HuH-7.5 (cell line): ENCODE measurements at places on chromosomes 6 and 20.

DNA sequence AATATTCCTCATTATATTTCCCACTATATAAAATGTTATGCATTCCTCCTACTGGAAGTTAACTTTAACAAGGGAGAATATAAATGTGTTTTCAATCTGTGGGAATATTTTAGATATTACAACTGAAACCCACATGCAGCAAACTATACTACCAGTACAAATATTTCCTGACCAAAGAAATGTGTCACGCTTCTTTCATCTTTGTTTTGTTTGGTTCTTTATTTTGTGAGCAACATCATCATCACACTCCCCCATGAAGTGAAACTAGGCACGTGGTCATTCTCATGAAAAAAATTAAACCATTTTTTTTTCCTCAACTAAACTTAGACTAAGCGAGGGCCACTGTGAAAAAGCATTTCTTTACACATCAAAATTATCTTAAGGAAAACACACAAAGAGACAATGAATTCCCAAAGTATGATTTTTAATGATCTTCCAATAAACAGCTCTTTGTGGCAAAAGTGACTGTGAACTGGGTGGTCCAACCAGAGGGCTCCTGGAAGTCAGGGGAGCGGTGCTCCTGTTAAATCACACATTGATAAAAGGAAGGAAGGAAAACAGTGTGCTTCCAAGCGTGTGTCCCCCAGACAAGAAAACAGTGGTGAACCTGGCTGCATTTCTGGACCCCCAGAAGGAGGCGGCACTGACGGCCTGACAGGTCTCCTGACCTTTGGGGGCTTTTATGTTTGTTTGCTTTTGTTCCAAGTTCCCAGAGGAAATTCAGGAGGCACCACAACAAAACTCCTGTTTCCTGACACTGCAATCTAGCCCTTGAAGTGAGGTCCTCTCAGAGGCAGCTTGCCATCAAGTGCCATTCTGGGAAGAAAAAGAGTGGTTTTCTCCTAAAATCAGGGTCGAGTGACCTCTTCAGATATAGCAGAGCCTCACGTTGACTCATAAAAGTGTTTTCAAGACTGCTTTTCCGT lies 166.8 kb upstream of the FOXQ1 start:
- no peak for DNase-seq

DNA sequence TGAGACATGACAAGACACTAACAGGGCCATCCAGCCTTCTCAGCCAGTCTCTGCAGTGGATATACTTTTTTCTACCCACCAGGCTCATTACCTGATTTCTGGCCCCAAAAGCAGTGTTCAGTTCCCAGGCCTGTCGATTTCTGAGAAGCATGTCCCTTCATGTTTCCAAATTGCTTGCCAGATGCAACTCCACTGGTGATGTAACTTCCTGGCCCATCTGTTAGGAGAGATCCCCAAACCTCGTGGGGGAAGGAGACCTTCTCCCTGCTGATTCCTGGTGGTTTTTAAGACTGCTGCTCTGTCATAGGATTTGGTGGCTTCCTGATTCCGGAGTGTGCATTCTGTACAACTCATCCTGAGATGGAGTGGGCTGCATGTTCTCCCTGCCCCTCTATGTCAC lies 31.6 kb upstream of the MRPS10 start:
- no peak for DNase-seq

GRCh38 chr6:90103056-90103800 lies 193.4 kb downstream of the BACH2 start:
- DNase-seq, result no peak

DNA sequence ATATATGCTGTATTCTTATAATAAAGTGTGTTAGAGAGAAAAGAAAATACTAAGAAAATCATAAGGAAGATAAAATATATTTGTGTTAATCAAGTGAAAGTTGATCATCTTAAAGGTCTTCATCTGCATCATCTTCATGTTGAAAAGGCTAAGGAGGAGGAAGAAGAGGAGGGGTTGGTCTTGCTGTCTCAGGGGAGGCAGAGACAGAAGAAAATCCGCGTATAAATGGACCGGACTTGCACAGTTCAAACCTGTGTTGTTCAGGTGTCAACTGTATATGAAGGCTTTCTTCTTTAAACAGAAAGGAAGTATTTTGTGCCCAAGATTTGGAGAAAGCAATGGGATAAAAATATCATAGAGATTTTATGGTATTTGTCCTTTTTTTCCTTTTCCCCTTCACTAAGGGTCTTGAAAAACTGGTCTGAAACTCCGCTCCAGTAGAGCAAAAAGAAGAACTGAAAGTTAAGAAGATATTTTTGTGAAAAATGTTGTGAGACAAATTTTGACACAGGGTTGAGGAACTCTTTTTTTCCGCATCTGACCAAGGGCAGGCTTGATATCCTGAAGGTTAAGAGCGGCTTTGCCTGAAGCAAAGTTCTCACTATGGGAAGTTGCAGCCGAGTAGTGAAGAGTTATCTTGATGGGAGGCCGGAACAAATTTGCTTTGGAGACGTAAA lies 350.7 kb downstream of the LAMA2 start:
- DNase-seq, result no peak

DNA sequence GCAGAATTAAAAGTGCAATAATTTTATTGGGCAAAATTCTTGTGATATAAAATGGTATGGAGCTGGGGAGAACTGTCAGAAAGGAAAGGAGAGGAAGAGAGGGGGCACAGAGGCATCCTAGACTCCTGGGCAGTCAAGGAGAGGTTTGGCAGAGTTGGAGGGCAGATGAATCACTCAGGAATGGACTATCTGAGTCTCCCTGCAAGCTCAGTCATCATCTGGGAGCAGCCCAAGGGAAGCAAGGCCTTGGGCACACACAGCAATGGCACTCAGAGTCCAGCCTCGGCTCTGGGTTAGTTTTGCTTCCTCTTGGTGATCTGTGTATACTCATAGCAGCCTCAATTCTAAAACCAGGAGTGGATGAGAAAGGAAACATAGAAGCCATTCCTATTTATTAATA lies 67.2 kb downstream of the SLC22A1 start:
- no peak for DNase-seq

- no peak for DNase-seq
Observed at GRCh38 chr20:1875762-1876161, 19.4 kb upstream of the SIRPA start.

GRCh38 chr6:163748036-163748435 lies 333.5 kb downstream of the QKI start:
- no peak for DNase-seq

DNA sequence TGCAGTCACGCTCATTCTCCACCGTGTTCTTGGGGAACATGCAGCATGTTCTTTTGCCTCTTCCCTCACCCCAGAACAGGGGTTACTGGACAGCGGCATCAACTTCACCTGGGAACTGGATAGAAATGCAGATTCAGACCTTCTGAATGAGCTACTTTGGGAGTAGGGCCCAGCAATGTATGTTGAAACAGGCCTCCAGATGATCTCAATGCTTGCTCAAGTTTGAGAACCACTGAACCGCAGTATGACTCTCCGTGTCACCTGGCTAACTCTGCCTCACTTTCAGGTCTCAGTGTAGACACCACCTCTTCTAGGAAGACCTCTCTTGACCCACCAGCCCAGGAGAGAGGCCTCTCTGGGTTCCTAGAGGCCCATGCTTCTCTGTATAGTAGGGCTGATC lies 4.9 kb downstream of the TRIB3 start:
- no peak for DNase-seq

GRCh38 chr6:150081702-150082101 lies 12.8 kb upstream of the ULBP3 start:
- no peak for DNase-seq

- DNase-seq, result no peak
Observed at GRCh38 chr6:68777956-68778355, 142.9 kb downstream of the ADGRB3 start.

- no peak for DNase-seq
Observed at GRCh38 chr20:32858189-32858588, 534 bp upstream of the EFCAB8 start.

GRCh38 chr6:166952567-166953486 lies 3.5 kb downstream of the RNASET2 start:
- DNase-seq, result no peak

DNA sequence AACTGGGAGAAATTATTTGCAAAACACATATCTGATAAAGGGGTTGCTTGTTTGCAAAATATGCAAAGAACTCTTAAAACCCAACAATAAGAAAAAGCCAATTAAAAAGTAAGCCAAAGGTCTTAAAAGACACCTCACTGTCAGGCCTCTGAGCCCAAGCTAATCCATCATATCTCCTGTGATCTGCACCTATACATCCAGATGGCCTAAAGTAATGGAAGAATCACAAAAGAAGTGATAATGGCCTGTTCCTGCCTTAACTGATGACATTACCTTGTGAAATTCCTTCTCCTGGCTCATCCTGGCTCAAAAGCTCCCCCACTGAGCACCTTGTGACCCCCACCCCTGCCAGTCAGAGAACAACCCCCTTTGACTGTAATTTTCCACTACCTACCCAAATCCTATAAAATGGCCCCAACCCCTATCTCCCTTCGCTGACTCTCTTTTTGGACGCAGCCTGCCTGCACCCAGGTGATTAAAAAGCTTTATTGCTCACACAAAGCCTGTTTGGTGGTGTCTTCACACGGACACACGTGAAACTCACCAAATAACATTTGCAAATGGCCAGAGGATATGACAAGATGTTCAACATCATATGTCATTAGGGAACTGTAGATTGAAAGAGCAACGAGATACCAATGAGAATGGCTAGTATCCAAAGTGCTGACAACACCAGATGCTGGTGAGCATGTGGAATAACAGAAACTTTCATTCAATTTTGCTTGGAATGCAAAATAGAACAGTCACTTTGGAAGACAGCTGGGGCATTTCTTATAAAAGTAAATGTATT lies 565.0 kb upstream of the ADGRB3 start:
- DNase-seq, result no peak

DNA sequence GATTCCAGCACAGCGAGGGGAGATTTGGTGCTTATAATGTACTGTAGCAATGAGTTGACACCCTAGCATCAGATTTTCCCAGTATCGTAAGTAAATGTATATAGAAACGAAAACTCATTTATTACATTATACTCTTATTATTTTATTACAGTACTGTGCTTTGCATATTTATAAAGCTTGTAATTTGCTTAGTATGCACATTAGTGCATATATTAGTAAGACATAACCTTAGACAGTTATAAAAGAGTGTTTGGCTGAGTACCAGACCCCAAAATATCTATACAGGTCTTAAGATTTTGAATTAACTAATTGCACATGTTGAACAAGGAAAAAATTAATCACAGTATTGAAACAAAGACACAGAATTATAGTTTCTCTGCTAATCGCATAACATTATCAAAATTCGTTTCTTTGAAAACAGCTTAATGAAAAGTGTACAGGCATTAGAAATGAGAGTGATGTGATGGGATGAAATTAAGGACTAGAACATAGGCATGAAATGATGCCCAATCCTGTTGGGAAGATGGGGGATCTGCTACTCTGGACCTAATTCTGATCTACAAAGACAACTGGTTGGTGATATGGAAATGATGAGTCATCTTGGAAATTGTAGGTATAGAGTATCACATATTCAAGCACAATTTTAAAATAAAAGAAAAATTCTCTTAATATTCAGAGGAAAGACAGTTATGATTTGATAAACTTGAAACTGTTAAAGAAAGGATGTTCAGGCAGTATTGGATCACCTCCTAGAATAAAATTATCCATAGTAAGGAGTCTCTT lies 42.8 kb downstream of the STXBP5 start:
- no peak for DNase-seq

DNA sequence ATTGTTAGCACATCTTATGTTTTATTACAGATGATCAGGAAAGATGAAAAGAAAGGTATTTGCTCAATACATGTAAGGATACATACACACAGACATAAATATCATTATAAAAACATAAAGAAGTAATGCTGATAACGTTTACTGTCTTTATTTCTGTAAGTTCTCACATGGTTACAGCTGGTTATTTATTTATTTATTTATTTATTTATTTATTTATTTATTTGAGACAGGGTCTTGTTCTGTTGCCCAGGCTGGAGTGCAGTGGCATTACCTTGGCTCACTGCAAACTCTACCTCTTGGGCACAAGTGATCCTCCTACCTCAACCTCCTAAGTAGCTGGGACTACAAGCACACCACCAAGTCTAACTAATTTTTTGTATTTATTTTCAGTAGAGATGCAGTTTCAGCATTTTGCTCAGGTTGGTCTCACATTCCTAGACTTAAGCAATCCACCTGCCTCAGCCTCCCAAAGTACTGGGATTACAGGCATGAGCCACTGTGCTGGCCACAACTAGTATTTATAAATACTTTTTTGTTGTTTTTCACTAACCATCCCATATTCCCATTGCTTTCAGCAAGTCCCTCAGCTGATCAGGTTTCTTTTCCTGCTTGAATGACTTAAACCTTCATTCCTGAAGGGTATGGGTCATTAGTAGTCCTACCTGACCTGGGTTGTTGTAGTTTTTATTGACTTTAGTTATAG lies 35.8 kb downstream of the HLA-B start:
- no peak for DNase-seq

- no peak for DNase-seq
Observed at GRCh38 chr6:85887461-85887860, 244.8 kb upstream of the SYNCRIP start.

GRCh38 chr6:7642791-7643190 lies 52.8 kb downstream of the SNRNP48 start:
- DNase-seq, result no peak

GRCh38 chr20:48308232-48308781 lies 519.5 kb downstream of the PREX1 start:
- no peak for DNase-seq

- DNase-seq, result no peak
Observed at GRCh38 chr6:19873031-19873430, 35.9 kb downstream of the ID4 start.

DNA sequence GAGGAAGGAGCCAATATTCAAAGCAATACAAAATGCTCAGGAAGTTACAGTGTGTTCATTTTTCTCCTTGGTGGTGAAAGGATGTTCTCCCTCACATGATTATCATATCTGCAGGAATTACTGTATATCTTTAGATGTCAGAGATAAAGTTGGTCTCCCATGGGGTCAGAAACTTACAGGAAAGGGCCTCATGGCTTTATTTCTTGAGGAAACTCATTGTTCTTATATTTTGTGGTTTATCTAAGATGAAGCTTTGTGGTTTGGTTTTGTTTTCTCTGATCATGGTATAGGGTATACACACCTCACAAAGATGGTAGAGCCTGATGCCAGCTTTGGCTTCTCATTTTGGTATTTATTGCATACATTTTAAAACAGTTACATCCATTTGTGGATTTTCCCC lies 100.5 kb upstream of the STXBP5 start:
- no peak for DNase-seq

DNA sequence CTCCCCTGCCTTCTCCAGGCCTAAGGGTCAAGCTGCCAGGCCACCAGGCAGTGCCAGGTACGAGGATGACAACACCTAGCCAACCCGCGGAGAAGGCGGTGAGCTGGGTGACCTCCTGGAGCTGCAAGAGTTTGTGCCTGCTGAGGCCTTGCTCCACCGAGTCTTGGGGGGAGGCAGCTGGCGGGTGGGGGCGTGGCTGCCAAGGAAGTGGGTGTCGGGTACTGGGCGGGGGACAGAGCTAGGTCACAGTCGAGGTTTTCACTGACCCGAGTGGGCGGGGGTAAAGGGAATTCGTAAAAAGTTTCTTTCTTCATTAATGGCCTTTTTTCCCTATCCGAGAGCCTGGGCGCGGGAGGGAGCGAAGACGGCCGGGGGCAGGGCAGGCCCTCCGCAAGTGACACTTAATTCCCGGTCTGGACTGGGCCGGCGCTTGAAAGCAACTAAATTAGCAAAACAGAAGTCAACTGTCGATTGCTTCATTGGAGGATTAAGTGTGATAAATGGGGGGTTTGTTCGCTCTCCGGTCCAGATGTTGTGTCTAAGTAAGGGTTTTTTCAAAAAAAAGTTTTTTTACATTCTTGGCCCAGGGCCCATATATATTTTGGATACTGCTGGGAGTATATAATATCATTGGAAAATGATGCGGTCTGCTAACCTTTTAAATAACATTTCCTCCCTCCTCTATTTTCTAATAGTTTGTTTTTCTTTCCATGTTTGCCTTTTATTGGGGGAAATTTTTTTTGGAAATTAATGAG lies 43.1 kb upstream of the FOXP4 start:
- DNase-seq, result no peak
